ENCODE measurements at places on chromosomes 6 and 20.

- DNase-seq, result no peak
Measured at GRCh38 chr6:35047265-35048011, 93.7 kb downstream of the TCP11 start.

DNA sequence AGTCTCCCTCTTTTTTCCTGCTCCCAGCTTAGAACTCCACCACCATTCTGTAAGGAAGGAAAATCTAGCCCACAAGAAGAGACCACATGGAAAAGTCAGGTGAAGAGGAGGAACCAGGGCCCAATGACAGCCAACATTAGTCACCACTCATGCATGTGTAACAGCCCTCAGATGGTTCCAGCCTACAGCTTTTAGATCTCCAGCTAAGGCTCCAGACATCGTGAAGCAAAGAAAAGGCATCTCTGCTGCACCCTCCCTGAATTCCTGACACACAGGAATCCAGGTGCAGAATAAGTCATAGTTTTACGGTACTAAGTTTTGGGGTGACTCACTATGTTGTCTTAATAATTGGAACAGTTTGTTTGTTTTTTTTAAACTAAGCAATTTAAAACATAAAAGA is 25.5 kb downstream of the DCDC2 start:
- no peak for DNase-seq

GRCh38 chr6:101413773-101414172 is 20.3 kb downstream of the GRIK2 start:
- no peak for DNase-seq

DNA sequence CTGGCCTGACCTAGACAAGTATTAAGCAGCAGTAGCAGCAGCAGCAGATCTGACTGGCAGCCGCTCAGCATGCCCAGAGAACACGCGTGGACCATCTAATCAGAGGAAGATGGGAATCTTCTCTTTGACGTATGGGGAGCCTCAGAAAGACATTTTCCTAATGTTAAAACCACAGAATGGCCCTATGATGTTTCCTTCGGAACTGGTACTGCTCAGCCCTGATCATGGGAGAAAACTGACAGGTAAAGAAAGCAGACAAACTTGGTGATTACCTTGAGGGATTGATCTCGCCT is 6.2 kb downstream of the PSMA7 start:
- DNase-seq, result no peak

- DNase-seq, result no peak
Measured at GRCh38 chr6:18328070-18328469, 59.1 kb upstream of the RNF144B start.

DNA sequence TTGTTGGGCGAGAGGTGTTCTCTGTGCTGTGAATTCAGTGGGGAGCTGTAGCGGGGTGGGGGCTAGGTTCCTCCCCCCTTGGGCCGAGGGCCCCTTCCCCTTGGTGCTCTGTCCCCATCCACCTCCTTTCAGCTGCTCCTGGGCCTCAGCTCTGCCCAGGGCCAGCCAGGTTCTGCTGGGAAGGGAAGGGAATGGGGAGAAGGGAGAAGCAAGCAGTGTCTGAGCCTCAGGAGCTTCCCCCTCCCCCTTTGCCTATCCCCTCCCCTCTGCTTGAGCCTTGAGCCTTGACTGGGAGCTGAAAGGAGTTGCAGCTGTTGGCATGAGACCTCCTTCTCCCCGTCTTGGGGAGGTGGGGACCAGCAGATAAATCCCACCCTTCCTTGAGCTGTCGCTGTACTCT is 576 bp upstream of the RRP36 start:
- no peak for DNase-seq

- DNase-seq, result no peak
Measured at GRCh38 chr6:158939255-158940159, 60.5 kb downstream of the RSPH3 start.

- DNase-seq, result no peak
Measured at GRCh38 chr6:83511266-83511665, 1.1 kb upstream of the PRSS35 start.

GRCh38 chr20:53660078-53660909 is 66.7 kb upstream of the ZNF217 start:
- DNase-seq, result no peak

DNA sequence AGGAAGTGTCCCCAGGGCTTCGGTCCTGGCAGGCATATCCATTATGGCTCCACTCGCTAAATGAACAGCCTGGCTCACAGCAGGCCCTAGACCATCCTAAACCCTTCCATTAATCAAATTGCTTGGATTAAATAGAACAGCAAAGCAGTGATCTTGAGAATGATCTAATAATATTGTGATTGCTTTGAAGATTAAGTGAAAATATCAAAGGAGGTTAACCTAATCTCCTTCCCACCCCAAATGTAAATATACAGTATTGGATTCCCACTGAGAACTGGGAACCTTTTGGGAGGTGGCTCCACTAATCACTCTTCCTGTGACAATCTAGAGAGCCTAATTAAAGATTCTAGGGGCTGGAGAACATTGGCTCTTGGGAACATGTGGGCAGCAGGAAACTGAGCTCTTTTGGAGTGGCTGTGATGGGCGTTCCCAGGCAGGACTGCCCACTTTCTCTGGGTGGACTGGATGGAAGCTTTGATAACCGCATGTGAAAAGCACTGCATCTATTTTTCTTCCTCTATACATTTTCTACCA is 68.3 kb upstream of the FRMD1 start:
- no peak for DNase-seq
